SK-MEL-5 (cell line): ENCODE measurements at places on chromosomes 5 and 9.

GRCh38 chr5:140295414-140295813 lies 7.5 kb downstream of the PFDN1 start:
- DNase-seq: peak; percentile 56

GRCh38 chr9:127767410-127767809 lies 11.1 kb downstream of the SH2D3C start:
- DNase-seq: no peak

GRCh38 chr9:135616619-135617537 lies 22.5 kb downstream of the GLT6D1 start:
- DNase-seq: no peak

DNA sequence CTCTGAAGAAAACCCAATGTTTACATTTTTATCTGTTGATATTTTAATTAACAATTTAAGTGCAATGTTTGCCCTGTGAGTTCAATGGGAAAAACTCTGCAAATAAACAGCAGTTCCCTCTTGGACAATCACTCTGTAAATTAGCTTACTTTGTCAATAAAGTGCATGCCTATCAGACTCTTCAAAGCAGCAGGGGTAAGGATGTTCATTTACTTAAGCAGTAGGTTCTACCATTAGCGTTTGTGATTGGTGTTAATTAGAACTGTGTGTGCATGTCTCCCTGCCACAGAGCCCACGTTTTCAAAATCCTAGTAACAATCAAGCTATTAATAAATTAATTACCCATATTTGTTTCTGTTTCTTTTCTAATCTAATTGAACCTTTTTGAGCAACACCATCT lies 1921.6 kb upstream of the WWC1 start:
- DNase-seq: no peak

DNA sequence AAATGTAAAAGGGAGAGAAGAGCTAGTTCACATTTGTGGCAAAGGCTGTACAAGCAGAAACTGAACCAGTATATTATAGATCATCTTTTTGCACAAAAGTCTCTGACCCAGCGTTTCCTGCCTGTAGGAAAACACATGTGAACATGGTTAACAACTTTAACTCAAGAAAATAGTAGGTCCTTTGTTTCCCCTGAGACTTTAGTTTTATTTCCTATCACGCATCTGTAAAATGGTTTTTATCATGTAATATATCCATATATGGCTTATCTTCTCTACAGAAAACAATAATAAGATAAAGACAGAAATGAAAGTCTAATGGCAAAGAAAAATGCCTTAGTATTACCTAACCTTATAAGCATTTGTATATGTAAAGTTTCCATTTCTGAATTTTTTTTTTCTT lies 2.7 kb downstream of the KIF3A start:
- no peak for DNase-seq

GRCh38 chr5:43401827-43402226 lies 10.4 kb downstream of the CCL28 start:
- DNase-seq: peak; percentile 72

DNA sequence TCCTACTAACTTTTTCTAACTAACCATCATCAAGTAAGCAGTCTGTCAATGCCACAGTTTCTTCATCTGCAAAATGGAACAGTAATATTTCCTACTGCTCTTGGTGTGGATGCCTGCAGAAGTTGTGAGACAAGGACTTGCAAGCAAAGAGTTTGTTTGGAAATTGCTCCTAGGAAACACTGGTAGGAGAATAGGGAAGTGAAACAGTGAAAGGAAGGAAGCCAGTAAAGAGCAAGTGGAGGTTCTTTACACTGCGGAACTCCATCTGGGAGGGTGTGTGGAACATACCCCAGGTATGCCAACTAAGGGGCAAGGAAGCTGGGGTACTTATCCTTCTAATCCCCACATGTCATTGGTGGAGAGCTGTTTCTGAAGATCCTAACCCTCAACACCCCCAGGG lies 119.9 kb downstream of the FOXD1 start:
- DNase-seq: no peak

- DNase-seq: peak; percentile 49
Measured at GRCh38 chr9:124820698-124821623, 32.3 kb upstream of the WDR38 start.

DNA sequence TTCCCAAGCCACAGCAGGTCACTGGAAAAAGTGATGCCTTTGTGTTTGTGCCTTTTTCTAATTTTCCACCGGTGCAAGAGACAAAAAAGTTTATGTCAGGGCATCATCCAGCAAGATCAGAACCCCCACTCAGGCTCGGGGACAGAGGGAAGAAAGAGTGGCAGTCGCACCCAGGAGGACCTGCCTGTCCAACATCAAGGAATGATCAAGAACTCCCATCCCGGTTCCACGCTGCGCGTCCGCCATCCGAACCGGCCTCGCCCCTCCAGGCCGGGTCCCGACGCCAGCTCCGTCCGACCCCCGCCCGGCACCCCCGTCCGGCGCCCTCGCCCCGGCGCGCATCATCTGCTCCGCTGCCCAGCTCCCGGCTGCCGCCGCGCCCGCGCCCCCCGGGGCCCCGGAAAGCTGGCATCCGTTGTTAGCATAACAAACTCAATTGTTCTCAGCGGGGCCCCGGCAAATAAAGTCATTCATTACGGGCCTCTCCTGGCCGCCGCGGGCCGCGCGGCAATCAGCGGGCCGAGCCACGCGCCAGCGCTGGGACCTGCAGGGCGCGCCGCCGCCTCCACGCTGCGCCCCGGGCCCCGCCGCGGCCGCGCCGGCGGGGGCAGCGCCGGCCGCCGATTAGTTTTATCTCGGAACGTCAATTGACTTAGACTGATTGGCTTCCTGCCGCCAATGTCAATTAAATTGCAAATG lies 48.1 kb downstream of the PAX5 start:
- no peak for DNase-seq

GRCh38 chr5:26009742-26010141 lies 1028.6 kb downstream of the CDH9 start:
- DNase-seq: peak; percentile 88

- DNase-seq: peak; percentile 88
Measured at GRCh38 chr5:67306965-67307607, 110.5 kb upstream of the CD180 start.

DNA sequence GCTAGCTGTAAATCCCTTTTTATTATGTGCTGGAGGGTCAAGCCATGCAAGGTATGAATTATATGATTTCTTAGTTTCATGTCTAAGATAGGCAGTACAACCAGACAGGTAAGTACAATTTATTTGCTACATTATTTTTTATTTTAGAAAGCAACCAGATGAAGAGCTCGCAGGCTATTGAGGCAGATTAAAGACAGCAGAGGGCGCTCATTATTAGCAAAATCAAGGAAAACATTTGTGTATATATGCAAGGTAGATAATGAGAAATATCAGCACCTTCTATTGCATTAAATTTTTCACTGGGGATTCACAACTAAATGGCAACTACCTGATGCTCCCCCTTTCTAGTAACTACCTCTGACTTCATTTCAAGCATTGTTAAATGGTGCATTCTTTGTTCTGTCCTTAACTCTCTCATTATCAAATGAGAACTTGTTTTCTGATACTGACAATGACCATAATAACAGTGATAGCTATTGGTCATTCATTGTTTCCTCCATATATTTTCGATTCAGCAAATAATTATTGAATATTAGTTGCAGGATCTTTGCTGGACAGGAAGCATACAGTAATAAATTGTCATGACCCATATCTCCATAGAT lies 8.6 kb downstream of the SCGB3A2 start:
- peak; percentile 67 for DNase-seq

- DNase-seq: no peak
Measured at GRCh38 chr9:26412446-26412845, 480.2 kb downstream of the CAAP1 start.

DNA sequence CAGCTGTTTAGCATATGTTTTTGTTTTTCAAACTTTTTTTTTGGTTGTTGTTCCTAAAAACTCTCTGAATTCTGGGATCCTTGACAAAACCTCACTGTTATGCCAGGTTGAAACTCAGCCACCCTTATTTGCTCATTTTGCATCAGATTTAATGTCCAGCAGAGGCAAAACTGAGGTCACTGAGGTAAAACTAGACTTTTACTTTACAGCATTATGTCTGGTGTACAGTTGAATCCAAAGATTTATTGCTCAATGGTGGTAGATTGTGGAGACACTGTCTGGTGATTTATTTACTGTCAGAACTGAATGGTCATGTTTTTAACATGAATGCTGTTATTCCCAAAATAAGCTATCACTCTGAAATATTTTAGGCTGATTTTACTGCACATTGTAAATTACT lies 87.9 kb downstream of the FBXL7 start:
- no peak for DNase-seq

- no peak for DNase-seq
Measured at GRCh38 chr9:137237759-137238726, 3.0 kb upstream of the TUBB4B start.

DNA sequence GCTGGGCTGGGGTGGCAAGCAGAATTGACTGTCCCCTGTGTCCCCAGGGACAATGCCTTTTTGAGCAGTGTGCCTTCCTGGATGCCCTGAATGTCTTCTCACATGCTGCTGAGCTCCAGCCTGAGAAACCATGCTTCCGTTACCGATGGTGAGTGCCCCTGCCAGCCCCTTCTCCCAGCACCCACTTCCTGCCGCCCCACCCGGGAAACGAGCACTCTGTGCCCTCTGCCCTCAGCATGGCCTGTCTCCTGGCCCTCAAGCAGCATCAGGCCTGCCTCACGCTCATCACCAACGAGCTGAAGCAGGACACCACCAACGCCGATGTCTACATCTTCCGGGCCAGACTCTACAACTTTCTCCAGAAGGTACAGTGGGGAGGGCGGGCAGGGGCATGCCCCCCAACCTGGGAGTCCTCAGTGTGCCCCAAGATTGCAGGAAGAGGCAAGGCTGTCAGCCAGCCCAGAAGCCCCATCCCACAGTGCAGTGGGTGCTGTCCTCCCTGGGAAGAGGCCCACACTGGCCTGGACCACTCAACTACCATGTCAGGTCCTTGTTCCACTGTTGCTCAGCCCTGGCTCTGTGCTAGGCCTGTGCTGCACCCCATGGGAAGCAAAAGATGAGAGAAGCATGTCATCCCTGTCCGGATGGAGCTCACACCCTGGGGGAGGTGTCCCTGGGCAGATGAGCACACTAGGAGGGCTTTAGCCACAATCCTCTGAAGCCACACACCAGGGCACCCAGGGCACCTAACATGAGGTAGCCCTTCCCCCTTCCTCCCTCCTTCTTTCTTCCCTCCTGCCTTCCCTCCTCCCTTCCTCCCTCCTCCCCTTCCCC lies 4.4 kb downstream of the TTC16 start:
- DNase-seq: no peak

DNA sequence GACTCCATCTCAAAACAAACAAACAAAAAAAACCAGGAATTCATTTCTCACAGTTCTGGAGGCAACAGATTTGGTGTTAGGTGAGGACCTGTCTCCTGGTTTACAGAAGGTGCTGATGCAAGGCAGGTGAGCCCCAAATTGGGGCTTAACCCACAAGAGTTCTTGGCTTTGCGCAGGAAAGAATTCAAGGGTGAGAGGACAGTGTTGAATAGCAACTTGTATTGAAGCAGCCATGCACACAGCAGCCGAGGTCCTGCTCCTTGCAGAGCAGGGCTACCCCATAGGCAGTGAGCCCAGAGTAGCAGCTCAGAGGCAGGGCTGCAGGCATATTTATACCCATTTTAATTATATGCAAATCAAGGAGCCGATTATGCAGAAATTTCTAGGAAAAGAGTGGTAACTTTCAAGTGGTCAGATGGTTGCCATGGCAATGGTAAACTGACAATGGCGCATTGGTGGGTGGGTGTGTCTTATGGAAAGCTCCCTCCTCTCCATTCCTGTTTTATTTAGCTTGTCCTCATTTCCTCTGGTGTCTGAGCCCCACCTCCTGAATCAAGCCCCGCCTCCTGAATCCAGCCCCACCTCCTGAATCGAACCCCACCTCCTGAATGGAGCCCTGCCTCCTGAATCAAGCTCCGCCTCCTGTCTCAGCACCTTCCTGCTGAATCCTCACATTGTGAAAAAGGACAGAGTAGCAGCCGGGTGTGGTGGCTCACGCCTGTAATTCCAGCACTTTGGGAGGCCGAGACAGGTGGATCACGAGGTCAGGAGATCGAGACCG lies 34.5 kb upstream of the COL5A1 start:
- peak; percentile 58 for DNase-seq

DNA sequence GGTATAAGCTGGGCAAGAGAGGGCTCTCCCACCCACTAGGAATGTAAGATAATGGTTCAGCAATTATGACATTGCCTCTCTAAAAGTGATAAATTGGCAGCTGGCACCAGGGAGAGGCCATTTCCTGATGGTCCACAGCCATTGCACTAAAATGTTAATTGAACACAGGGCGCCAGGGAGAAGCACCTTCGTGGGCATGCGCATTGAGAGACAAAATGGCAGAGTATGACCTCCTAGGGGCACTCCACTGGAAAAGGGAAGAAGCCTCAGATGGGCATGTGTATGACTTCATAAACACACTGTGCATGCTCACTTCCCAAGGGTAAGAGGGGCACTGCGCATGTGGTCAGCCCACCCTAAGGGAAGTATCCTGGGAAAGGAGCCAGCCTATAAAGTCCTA lies 419.2 kb downstream of the AGTPBP1 start:
- DNase-seq: no peak

- no peak for DNase-seq
Measured at GRCh38 chr9:21542787-21543186, 60.7 kb upstream of the IFNE start.

DNA sequence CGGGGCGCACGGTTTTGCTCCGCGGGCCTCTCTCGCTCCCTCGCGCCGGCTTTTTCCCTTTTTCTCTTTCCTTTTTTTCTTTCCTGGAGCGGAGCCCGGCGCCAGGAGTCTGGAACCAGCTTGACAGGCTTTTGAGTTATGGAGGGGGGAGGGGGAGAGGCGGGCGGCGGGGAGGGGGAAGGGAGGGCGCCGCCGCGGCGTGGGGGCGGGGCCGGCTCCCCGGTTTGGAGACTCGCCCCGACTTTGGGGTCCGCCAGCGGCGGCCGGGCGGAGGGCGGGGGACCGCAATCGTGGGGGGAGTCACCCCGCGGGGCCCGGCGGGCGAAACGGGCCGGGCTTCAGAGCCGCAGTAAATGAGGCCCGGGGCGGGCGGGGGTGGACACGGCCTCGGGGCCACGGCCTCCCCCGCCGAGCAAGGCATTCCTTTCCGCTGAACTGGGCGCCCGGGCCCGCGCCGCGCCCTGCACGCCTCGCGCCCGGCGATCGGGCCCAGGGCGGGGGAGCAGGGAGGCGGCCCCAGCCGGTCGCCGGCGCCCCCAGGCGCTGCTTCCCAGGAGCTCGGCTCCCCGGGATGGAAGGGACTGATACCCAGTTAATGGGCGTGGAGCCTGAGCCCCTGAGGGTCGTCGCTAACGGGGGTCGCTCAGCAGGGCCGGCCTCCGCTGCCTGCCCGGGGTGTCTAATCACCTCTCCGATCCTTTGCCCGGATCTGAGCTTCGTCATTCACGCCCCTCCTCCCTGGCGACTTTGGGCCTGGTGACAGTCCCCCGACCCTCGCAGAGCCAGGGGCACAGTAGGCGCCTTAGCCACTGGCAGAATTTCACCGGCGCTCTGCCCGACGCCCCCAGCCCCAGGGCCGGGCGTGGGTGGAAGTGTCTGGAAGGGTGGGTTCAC lies 138.1 kb downstream of the C9orf50 start:
- peak; percentile 43 for DNase-seq

DNA sequence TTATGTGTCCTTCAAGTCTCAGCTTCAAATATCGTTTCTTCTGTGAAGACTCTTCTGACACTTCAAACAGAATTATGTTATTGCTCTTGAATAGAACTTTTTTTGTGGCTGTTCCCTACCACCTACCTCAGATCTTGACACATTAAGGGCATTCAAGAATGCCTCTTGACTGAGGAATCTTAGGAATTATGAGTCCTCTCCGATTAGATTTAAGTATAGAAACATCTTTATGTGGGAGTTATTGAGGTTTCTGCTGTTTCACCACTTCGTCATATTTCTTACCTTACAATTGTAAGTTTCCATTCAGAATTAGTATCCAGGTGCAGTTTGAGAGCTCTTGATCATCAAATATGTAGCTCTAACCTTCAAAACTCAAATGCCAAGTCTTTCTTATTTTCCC lies 324.2 kb upstream of the NUDT12 start:
- no peak for DNase-seq
